ENCODE measurements at places on chromosomes 2 and 18. TPM values are rescaled to one million over a fixed set of nuclear protein-coding genes. Genes with fewer than 3 reads are reported as not detected.
A peak's percentile ranks its signal among the peaks of the same experiment; 100 is the strongest.

SLC11A1 gene
- total RNA-seq = 0.05 TPM

DNA sequence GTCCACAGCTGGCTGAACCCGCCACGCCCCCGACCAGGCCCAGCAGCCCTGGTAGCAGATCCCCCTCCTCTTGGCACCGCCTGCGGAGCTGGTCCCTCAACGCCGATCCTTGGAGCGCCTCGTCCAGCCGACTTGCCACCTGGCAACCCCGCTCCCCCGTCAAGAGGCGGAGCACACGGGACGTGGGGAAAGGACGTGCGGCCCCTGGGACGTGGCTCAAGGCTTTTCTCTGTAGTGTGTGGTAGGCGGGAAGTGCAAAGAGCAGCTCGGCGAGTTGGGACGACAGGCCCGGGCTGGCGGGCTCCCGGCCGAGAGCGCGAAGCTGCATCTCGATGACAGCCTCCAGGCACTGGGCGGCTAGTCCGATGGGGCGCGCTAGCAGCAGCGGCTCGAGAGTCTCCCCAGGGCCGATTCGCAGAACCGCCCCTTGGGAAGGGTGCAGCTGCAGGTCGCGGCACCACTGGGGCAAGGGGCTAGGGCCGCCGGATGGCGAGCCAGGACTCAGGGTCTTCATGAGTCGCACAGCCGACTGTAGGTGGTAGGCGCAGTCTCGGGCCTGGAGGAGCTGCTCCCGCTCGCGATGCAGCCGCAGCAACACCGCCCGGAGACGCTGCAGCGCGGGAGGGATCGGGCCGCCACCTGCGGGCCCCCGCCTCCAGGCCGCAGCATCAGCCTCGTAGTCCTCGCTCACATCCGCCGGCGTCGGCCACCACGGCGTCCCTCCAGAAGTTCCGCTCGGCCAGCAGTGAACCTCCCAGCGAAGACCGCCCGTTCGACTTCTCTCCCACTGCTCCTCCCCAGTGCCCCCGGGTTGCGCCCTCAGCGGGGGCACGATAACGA is 617 bp downstream of the CCDC142 start:
- no peaks in the 10 kb centered on the region for H3K27me3 ChIP-seq
- peak; percentile 58 for DNase-seq
- H3K27ac ChIP-seq = peak overlapping the region; percentile 99
- peaks cover 35% of the 10 kb centered on the region for H3K4me1 ChIP-seq
- H3K36me3 ChIP-seq = peaks cover 31% of the 10 kb centered on the region

GRCh38 chr2:58339548-58340243 is 98.6 kb upstream of the FANCL start:
- H3K27me3 ChIP-seq = peaks cover 6% of the 10 kb centered on the region
- H3K27ac ChIP-seq = no peak overlapping the region
- DNase-seq = no peak
- H3K4me1 ChIP-seq = no peaks in the 10 kb centered on the region
- H3K4me3 ChIP-seq = no peak overlapping the region

- DNase-seq = no peak
- H3K27ac ChIP-seq = no peak overlapping the region
- H3K4me1 ChIP-seq = no peaks in the 10 kb centered on the region
- H3K27me3 ChIP-seq = no peaks in the 10 kb centered on the region
- no peaks in the 10 kb centered on the region for H3K36me3 ChIP-seq
These were observed 63.5 kb downstream of the ZNF521 start for GRCh38 chr18:25288340-25288938.

DNA sequence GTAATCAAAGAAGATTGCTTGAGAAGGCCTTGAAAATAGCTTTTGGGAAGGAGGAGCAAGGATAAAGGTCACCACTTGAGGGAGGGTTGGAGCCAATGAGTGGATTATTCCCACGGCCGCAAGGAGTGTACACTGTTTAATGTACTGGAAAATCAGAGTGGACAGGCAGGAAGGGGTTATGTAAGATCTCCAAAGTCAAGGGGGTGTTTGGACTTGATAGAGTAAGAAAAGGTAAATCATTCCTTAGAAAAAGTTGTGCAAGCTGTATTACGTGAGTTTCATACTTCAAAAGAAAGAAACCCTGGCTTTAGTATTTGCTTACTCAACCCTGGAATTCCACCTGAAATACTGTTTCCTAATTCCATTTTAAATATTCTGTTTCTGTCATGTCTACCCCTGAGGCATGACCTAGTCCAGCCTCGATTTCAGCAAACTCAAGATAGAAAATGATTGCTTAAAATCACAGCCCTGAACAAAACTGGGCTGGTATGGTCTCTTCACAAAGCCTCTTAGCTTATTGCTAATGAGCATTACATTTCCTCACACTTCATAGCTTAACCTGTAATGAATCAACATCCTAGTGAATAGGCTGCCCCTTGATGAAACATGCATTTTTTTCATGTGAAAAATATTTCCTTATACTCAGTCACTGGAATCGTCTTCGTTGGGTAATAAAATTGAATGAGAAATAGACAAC is 1.1 kb downstream of the MREG start:
- peaks cover 3% of the 10 kb centered on the region for H3K36me3 ChIP-seq
- peaks cover 48% of the 10 kb centered on the region for H3K4me1 ChIP-seq
- no peak for DNase-seq
- H3K4me3 ChIP-seq = peak overlapping the region; percentile 80
- H3K27me3 ChIP-seq = peaks cover 2% of the 10 kb centered on the region

DNA sequence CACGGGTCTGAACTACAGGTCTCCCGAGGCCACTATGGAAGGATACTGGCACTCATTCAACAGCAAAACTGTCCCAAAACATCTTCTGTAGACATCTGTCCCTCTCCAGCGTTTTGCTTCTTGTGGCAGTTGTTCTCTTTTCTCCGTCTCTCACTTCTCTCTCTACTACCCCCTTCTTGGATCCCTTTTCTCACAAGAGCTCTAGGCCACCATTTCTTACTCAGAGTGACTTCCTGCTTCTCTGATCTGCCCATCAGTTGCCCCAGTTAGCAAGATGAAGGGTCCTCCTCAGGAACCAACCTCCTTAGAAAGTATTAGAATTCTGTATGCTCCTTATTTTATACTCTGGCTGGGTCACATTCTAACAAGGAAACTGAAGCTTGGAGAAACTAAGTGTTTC is 32.6 kb downstream of the BCL2 start:
- H3K27ac ChIP-seq = no peak overlapping the region
- no peaks in the 10 kb centered on the region for H3K27me3 ChIP-seq
- peaks cover 40% of the 10 kb centered on the region for H3K36me3 ChIP-seq

- H3K36me3 ChIP-seq = peaks cover 13% of the 10 kb centered on the region
- no peak for DNase-seq
- H3K4me3 ChIP-seq = no peak overlapping the region
- H3K27me3 ChIP-seq = no peaks in the 10 kb centered on the region
- H3K4me1 ChIP-seq = peaks cover 11% of the 10 kb centered on the region
These were observed 39.8 kb downstream of the TRAK2 start for GRCh38 chr2:201411421-201411820.

MC2R gene
- total RNA-seq = not detected

- H3K27ac ChIP-seq = no peak overlapping the region
- no peaks in the 10 kb centered on the region for H3K36me3 ChIP-seq
- peaks cover 1% of the 10 kb centered on the region for H3K27me3 ChIP-seq
- H3K4me3 ChIP-seq = no peak overlapping the region
- DNase-seq = no peak
These were observed 183.6 kb upstream of the TMEM200C start for GRCh38 chr18:6078877-6079276.

LIMS2 gene
- total RNA-seq = 5.1 TPM

- no peaks in the 10 kb centered on the region for H3K4me1 ChIP-seq
- DNase-seq = no peak
- no peak overlapping the region for H3K27ac ChIP-seq
- no peaks in the 10 kb centered on the region for H3K36me3 ChIP-seq
- H3K4me3 ChIP-seq = no peak overlapping the region
- H3K27me3 ChIP-seq = no peaks in the 10 kb centered on the region
These were observed 118.9 kb downstream of the TMX3 start for GRCh38 chr18:68596016-68596415.

DNA sequence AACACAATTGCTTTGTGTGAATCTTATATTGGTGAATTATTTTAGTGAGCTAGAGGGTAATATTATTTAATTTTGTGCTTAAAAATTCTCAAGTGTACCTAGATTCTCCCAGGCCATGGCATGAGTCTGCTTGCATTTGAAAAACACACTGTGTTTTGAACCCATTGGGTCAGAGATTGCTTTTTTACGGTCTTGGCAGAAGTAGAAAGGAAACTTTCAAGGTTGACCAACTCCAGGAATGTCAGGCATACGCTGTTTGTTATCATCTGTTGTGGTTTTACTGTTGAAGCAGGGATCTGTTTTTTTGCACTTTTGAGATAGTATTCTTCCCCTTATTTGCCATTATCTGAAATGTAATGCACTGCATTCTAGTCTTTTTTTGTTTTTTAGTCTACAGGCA is 377.4 kb downstream of the RPRM start:
- H3K36me3 ChIP-seq = no peaks in the 10 kb centered on the region
- no peaks in the 10 kb centered on the region for H3K27me3 ChIP-seq
- H3K4me3 ChIP-seq = no peak overlapping the region
- no peak overlapping the region for H3K27ac ChIP-seq
- DNase-seq = no peak

DNA sequence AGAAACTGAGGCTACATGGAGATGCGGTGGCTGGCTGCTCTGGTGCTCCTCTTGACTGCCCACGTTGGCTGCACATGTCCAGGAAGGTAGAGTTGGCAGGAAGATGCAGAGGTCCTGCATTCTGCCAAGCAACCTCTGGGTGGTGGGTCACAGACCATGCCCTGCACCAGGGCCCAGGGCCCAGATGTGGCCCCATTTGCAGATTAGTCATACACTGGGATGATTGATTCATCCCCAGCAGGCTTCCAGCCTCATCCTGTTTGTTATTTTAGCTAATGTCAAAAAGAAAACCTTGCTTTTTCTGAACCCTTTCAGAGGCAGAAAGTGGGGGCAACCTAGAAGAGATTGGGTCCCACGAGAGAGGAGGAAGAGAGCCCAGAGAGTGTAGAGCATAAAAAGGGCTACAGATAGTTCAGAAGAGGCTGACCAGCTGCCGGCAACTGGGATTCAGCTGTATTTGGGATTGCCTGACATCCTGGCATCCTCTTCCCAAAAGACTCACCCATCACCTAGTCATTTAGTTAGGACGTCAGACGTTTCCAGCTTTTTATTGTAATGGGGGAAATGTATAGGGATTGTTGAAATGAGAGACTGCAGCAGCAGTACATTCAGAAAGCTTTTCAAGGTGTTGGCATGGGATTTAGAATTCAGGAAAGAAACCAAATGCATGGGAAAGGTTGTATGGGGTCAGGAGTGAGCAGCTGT is 101.9 kb downstream of the CTIF start:
- H3K36me3 ChIP-seq = no peaks in the 10 kb centered on the region
- H3K4me3 ChIP-seq = no peak overlapping the region
- no peaks in the 10 kb centered on the region for H3K4me1 ChIP-seq
- no peaks in the 10 kb centered on the region for H3K27me3 ChIP-seq
- DNase-seq = no peak

CCDC74B gene
- total RNA-seq = 1.8 TPM

GRCh38 chr18:36099311-36099710 is 29.8 kb downstream of the SLC39A6 start:
- DNase-seq = no peak
- no peaks in the 10 kb centered on the region for H3K36me3 ChIP-seq

SERPINB10 gene
- total RNA-seq = not detected

GRCh38 chr2:201915446-201915845 is 109.1 kb downstream of the CDK15 start:
- no peak overlapping the region for H3K27ac ChIP-seq
- no peak overlapping the region for H3K4me3 ChIP-seq
- H3K4me1 ChIP-seq = no peaks in the 10 kb centered on the region
- no peak for DNase-seq
- H3K27me3 ChIP-seq = peaks cover 9% of the 10 kb centered on the region

- no peaks in the 10 kb centered on the region for H3K4me1 ChIP-seq
- no peak overlapping the region for H3K4me3 ChIP-seq
- H3K27me3 ChIP-seq = no peaks in the 10 kb centered on the region
- DNase-seq = no peak
- H3K36me3 ChIP-seq = peaks cover 2% of the 10 kb centered on the region
- no peak overlapping the region for H3K27ac ChIP-seq
These were observed 284.6 kb downstream of the SP3 start for GRCh38 chr2:173680574-173680973.

GRCh38 chr2:129347486-129348217 is 631.8 kb upstream of the RAB6C start:
- DNase-seq = no peak
- peaks cover 5% of the 10 kb centered on the region for H3K27me3 ChIP-seq
- no peaks in the 10 kb centered on the region for H3K4me1 ChIP-seq
- H3K4me3 ChIP-seq = no peak overlapping the region
- H3K36me3 ChIP-seq = no peaks in the 10 kb centered on the region
- no peak overlapping the region for H3K27ac ChIP-seq

All from activated T-helper 1 cell treated with anti-CD3 and anti-CD28 coated beads, Interleukin-12 subunit alpha, Interleukin-12 subunit beta, Interleukin-2, Interleukin-4 antibody, amounts not matched to agents 30 ng/mL and 10 ng/mL and 1 ng/mL, durations not matched to agents 14 hours and 24 hours and 36 hours (primary cell).